ENCODE measurements at places on chromosomes 1 and 21.

- no peak for DNase-seq
These were observed 241.0 kb downstream of the RHOU start for GRCh38 chr1:228976316-228976715.

GRCh38 chr1:110916669-110917306 lies 43.8 kb downstream of the CD53 start:
- DNase-seq, result peak; percentile 44

DNA sequence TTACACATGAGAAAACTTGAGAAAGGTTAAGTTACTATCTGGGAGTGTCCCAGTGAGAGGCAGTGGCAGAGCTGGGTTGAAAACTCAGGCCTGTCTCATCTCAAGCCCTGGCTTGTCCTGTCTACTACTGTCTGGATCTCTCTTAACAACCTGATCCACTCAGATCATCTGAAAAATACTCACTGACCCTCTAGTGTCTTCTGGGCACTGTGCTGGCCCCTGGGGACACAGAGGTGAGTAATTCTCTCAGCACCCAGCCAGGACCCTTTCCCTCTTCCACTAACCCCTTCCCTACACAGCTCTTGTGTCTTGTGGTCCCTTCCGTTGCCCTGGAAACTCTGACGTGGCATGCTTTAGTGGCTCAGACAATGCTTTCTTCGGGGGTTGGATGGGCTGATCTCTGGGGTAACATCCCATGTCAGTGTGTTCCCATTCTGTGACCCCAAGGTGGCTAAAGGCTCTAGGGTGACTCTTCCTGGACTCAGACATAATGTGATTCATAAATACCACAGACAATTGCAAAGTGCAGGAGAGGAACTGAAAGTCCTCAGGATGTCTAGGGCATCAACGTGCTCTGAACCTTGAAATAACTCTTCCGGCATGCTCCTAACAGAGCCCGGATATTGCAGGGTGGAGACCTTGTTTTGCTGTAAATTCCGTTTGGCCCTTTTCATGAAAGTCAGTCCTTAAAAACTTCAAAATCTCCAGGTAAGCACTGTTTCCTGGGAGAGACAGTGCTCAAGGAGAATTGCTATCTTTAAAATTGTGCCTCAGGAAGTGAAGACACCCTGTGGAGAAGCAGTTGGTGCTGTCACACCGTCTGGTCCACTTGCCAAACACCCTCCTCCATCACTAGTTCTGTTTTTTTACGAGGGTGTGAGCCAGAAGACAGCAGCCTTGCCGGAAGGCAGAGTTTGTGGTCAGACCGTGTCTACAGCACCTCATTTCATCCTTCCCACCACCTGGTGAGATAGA lies 4.0 kb downstream of the SHISAL2A start:
- no peak for DNase-seq

DNA sequence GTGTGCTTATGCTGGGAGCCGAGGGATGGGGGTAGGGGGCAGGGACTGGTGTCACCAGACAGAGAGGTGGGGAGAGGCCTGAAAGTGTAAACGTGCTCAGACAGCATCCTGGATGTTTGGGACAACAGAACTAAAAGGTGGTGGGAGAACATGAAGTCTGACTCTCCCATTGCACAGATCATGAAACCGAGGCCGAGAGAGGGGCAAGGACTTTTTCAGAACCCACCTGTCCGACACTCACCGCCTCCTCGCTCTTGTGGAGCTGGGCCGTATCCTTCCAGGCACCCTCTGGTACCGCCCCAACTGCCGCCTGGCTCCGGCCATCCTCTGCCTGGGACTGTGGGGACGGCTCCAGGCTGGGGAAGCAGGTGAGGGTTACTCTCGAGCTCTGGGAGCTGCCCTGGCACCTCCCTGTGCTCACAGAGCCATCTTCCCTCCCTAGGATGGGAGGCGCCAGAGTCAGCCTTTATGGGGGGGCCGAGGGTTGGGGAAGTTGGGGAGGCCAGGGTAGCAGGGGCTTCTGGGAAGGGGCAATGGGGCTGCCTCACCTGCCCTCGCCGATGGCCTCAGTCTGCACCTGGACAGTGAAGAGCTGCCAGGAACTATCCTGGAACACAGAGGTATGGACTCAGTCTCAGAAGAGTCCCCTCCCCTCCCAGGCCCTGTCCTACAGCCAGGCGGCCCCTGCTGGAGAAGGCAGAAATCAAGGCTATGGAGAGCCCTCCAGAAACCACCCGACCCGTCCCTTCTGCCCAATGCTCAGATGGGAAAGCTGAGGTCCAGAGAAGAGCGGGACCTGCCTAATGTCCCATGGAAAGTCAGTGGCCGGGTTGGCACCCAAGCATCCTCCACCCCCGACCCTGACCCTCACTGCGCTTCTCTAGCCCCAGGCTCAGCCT lies 7.0 kb downstream of the ATP13A2 start:
- DNase-seq, result no peak

DNA sequence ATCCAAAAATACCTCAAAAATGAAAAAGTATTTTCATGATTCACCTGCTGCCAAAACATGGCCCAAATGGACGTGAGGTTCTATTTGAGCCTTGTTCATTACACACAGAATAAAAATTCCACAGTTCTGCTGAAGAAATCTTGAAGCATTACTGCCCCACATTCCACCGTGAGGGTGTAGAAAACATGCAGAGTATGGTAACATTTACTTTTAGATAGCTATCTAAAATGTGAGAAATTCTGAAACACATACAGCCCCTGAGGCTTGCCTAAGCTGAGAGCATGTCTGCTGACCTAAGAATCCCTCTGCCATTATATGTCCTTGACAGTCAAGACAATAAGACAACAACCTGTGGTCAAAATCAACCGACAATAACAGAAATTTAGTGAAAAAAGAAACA lies 186.5 kb downstream of the DSCAM start:
- no peak for DNase-seq

Measured in iris pigment epithelial cell (primary cell).